CD8-positive, alpha-beta memory T cell (primary cell): ENCODE measurements at places on chromosomes 2 and 18.

DNA sequence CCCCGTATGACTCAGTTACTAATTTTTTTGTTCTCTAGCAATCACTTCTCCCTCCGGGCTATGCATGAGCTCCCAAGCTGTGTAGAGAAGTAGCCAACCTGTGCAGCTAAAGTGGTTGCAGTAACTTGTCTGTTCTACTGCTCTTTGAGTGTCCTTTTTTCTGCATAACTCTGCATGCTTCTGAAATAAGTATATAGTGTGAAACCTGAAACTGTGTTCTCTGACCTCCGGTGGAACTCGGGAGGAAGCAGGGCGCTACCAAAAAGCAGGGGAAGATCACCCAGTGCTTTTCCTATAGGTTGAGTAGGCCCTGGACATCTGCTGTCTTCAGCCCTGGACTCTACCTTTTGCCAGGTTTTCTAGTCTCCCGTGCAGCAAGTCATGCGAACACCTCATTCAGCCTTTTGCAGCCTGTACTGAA lies 47.8 kb downstream of the PHLPP1 start:
- no peak overlapping the region for H3K27ac ChIP-seq
- no peak for DNase-seq
- no peak overlapping the region for H3K4me3 ChIP-seq
- H3K4me1 ChIP-seq: no peaks in the 10 kb centered on the region
- no peaks in the 10 kb centered on the region for H3K27me3 ChIP-seq
- H3K36me3 ChIP-seq: no peaks in the 10 kb centered on the region

DNA sequence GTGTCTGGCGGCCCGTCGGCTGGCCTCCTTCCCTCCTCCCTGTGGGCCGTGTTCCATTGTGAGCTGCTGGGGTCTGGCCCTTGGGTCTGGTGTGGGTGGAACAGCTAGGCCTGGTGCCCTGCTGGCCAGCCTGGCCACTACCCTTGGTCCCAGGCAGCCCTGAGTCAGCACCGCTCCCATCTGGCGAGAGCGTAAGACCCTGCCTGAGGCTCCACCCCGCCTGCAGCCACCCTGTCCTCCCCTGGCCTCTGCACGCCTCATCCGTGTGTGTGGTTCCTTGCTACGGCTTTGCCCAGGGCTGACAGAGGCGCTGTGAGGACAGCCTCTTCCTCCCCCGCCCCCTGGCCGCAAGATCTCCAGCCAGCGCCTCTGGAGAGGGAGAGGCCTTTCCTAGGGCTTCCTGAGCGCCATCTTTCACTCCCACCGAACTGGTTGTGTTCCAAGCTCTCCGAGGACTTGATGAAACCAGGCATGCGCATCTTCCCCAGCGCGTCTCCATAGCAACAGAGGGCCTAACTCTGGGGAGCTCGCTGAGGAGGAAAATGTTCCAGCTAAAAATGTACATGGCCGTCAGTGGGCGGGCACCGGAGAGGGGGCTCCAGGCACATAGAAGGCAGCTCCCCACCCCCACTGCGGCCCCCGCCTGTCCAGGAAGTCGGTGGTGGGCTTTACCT lies 83.0 kb downstream of the STPG4 start:
- no peak for DNase-seq
- peaks cover 34% of the 10 kb centered on the region for H3K4me1 ChIP-seq
- H3K36me3 ChIP-seq: no peaks in the 10 kb centered on the region
- no peaks in the 10 kb centered on the region for H3K27me3 ChIP-seq
- no peak overlapping the region for H3K27ac ChIP-seq

GRCh38 chr2:238285653-238286082 lies 2.7 kb downstream of the PER2 start:
- no peaks in the 10 kb centered on the region for H3K27me3 ChIP-seq
- H3K4me3 ChIP-seq: no peak overlapping the region
- no peak for DNase-seq

GRCh38 chr2:50355891-50356290 lies 676.0 kb downstream of the NRXN1 start:
- no peak overlapping the region for H3K27ac ChIP-seq
- no peaks in the 10 kb centered on the region for H3K36me3 ChIP-seq
- no peaks in the 10 kb centered on the region for H3K27me3 ChIP-seq
- no peak overlapping the region for H3K4me3 ChIP-seq
- H3K4me1 ChIP-seq: no peaks in the 10 kb centered on the region

DNA sequence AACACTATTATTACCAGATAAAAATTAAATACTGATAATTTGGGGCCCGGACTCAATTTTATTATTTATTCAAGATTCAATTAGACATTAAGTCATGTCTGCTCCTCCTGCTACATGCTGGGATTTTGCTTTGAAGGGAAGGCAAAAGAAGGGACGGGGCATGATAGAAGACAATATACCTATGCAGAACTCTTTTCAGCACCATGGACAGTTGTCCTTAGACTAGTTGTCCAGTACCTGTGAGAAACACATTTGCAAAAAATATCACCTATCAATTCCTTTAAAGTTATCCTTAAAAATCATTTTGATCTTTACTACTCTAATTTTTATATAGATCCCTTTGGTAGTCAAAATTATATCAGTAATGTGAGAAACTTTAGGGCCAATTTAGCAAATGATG lies 100.2 kb upstream of the SULT1C3 start:
- H3K27me3 ChIP-seq: no peaks in the 10 kb centered on the region
- H3K4me3 ChIP-seq: no peak overlapping the region
- no peak overlapping the region for H3K27ac ChIP-seq
- no peaks in the 10 kb centered on the region for H3K36me3 ChIP-seq
- DNase-seq: no peak
- H3K4me1 ChIP-seq: no peaks in the 10 kb centered on the region

DNA sequence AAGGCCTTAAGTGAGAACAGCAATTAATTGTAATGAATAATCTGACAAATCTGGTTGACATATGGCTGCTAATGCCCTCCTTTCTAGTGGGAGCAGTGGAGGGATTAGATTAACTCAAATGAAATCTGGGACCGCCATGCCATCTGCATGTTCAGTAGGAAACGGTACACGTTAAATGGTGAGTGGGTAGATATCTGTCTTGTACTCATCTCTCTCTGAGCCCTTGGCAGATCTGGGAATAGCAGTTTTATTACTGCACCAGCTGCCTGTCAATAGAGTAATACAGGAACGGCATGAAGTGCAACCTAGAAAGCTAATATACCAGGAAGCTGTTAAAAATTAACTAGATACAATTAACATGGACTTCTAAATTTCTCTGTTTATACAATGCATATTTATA lies 258.8 kb downstream of the GPD2 start:
- no peak for DNase-seq
- no peaks in the 10 kb centered on the region for H3K27me3 ChIP-seq
- H3K4me1 ChIP-seq: no peaks in the 10 kb centered on the region
- H3K27ac ChIP-seq: no peak overlapping the region
- no peak overlapping the region for H3K4me3 ChIP-seq
- no peaks in the 10 kb centered on the region for H3K36me3 ChIP-seq
